Omental fat pad (tissue), 4 donors: ENCODE measurements at places on chromosomes 6 and 20.

- DNase-seq: no peak
Observed at GRCh38 chr6:7165890-7166267, 58.1 kb downstream of the RREB1 start.

DNA sequence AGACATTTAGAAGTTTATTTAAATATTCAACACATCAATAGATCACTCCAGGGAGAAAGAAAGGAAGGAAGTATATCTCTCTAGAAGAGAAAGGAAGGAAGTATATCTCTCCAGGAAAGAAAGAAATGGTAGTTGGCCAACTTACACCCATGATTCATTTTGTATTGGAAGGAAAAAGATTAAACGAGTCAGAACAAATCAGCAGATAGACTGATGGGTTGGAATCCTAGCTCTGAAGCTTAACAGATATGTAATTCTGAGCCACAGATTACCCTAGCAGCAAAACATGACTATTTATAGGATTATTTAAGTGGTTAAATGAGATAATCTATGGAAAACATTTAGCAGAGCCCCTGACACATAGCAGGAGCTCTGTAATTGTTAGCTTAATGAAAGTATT lies 27.1 kb downstream of the COL12A1 start:
- DNase-seq: no peak

DNA sequence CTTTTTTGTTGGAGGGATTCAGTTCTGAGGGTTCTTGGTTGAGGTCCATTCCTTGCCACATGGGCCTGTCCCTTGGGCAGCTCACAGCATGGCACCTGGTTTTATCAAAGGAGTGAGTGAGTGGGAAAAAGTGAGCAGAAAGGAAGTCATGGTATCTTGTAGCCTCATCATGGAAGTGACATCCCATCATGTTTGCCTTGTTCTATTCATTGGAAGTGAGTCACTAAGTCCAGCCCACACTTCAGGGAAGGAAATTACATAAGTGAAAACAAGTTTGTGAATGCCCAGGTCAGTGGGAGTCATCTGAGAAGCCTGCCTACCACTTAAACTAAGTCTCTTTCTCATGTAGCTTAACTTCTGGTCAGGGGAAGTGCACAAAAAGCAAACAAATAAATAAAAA lies 32.8 kb upstream of the ZNFX1 start:
- DNase-seq: no peak

DNA sequence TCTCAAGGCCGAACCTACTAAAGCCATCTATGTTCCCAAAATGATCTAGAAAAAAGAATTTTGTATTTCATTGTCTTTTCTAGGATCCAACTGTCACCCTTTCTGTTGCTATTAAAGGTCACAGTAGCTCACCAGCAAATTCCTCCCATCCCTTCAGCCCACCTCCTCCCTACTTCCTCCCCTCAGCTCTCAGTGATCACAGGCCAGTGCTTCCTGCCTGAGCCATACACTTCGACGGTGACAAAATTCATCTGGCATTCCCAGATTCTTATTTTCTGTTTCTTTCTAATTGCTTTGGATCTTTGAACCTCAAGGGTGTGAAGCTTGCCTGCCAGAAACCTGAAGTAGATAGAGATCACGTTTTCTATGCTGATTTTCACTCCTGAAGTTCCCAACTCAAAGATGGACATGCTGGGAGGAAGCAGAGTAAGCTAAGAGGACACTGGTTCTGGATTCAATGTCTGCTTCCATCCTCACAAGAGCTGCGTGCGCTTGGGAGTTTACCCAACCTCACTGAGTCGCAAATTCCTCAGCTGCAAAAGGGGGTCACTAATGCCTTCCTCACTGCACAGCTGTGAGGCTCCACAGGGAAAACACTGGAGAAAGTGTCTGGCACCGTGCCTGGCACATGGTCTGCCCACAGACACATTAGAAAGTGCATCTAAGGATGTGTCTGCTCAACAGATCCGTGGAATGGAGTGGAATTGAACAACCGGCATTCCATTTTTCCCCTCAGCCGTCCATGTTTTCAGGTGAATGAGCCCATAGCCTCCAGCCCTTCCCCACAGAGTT lies 34.5 kb downstream of the MDGA1 start:
- no peak for DNase-seq

- DNase-seq: no peak
Observed at GRCh38 chr6:128139519-128139918, 238.7 kb upstream of the THEMIS start.

- no peak for DNase-seq
Observed at GRCh38 chr20:40655451-40655850, 33.6 kb downstream of the MAFB start.

GRCh38 chr6:149380523-149380922 lies 19.5 kb upstream of the SUMO4 start:
- no peak for DNase-seq

DNA sequence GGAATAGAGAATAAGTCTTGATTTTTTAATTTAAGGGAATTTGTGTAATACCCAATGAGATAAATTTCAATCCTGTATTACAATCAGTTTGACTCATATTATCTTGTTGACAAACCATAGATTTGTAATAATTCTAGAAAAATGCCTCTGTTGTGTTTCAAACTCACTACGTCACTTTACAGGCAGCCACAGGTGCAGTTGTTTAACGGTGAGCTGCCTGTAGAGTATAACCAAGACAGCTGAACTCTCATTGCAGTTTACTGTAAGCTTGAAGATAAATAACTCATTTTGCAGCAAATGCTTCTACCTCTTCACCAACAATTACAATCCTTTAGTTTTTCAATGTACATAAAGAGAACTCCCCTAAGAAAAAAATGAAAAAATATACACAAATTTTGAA lies 114.3 kb downstream of the PRKN start:
- no peak for DNase-seq

DNA sequence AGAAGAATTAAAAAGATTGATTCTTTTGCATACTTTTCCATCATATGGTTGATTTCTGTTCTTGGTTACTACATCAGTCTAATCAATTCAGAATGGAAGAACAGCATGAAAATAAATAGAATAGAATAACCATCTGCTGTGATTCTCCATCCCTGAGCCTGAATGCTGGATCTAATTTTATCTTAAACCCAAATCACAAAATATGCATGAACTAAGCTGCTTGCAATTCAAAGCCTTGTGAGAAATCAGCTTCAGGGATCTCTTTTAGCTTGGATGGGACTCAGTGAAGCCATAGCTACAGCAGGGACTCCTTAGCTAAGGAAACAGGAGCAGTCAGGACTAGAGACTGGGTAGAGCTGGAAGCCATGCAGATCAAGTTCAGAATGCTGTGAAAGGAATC lies 74.1 kb downstream of the TPBG start:
- DNase-seq: no peak

DNA sequence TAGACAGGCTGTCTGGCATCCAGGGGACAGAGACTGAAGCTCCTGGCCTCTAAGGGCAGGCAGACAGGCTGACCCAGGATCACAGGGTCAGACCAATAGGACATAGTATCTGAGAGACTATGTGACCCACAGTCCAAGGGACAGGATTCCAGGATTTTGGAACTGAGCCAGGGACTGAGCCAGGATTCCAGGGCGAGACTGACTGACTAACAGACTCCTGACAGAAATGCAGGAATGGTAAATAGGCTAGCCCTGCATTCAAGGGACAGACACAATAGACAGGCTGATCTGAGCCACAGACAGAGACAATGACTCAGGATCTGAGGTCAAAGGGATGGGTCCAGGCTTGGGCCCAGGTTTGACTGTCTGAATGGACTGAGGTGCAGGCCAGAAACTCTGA lies 19.8 kb downstream of the XKR7 start:
- no peak for DNase-seq

GRCh38 chr6:47897247-47897646 lies 115.4 kb downstream of the OPN5 start:
- DNase-seq: no peak

- no peak for DNase-seq
Observed at GRCh38 chr20:19257865-19258264, 45.4 kb downstream of the SLC24A3 start.

DNA sequence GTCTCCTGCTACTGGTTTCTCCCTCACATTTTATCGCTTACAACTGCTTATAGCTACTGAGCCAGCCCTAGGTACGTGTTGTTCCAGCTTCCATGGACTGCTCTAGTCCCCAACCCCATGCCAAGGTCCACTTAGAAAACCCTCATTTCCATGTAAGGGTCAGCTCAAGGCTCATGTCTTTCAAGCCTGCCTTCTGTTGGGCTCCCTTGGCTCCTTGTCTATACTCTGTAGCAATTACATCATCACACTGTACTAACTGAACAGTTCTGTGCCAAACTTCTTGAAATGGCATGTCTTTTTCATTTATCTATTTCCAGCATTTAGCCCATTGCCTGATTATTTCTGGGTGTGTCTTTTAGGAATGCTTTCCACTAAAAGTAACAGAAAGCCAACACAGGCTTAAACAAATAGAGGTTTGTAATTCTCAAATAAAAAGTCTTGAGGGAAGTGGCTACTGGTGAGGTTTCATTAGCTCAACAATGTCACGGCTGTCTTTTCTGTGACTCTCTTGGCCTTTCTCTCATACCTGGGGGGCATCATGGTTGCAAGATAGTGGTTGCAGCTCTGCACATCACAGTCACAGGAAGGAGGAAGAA lies 317.6 kb downstream of the TPBG start:
- no peak for DNase-seq

DNA sequence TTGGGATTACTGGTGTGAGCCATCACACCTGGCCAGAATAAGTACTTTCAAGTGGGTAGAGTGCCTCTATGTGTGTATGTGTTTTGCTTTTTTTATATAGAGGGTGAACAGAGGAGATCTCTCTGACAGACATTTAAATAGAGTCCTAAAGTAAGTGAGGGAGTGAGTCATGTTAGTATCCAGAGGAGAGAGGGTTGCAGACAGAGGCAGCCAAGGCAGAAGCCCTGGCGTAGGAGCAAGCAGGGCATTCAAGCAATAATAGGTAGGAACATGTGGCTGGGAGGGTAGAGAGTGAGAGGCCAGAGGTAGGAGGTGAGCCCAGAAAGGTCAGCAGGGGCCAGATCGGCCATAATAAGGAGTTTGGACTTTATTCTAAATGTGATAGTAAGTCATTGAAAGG lies 48.9 kb downstream of the PHF20 start:
- DNase-seq: no peak

GRCh38 chr20:39070484-39071231 lies 108.5 kb downstream of the DHX35 start:
- DNase-seq: no peak

DNA sequence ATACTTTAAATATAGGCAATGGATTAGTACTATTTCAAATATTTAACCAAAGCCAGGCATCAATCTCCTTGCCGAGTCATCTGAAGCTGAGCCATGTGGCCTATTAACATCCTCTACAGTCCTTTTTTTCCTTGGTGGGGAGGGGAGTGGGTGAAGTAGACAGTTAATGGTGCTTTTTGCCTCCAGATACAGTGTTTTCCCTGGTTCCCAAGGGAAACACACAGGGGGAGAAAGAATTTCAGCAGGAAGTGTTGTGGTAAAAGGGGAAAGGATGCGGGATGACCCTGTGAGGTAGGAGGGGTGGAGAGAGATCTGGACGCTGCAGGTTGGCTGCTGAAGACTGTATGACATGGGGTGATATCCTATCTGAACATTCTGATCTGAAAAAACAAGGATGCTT lies 9.6 kb downstream of the CLDN20 start:
- no peak for DNase-seq

GRCh38 chr6:74256381-74256780 lies 560.4 kb downstream of the CD109 start:
- DNase-seq: no peak

GRCh38 chr6:52505726-52506409 lies 71.0 kb downstream of the TRAM2 start:
- no peak for DNase-seq

DNA sequence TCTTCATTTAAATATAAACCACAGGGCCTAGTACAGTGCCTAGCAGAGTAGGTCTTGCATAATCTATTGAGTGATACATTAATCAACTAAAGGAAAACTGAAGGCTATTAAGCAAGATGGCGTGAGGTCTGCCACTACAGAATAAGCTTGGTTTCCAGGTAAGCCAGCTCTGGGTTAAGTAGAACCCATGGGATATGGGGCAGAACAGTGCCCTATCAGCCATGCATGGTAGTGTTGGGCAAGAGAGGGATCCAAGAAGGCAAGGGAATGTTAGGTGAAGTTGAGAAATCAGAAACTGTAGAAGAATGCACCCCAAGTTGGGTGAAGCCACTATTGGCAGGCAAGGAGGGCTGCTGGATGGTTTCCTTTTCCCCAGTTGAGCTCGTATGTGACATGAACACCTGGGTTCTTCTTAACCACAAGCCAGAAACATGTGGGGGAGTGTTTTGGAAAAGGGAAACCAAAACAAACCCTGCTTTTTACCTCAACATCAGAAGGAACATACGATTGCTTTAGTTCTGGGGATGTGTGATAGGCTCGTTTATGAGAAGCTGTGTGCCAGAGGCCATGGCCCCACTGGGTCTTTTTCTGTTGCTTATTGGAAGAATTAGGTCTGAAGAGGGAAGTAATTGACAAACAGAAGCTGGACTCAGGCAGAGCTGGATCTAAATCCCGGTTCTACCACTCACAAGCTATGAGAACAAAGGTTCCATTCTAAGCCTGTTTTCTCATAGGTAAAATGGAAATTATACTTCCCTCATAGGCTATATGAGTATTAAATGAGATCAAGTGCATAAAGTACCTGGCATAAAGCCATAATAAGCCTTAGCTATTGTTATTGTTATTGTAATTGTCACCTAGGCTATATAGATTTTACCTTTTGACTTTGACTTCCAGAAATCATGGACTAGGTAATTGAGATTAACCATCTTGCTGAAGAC lies 33.5 kb downstream of the NEDD9 start:
- DNase-seq: no peak

DNA sequence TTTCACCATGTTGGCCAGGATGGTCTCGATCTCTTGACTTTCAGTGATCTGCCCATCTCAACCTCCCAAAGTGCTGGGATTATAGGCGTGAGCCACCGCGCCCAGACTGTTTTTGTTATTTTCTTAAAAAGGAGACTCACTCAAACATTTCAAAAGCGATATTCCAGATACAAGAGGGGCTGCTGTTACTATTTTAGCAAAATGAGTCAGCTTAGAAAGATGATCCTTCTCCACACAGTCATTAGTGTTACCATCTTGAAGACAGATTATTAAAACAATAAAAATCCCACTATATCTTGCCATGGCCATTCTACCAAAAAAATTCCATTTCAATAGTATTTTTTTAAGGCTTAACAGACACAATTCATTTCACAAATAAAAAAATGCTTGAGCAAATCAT lies 102.8 kb downstream of the PREP start:
- no peak for DNase-seq

- DNase-seq: peak; percentile 23
Observed at GRCh38 chr6:43993881-43994523, 133.2 kb downstream of the MRPL14 start.

- peak; percentile 32 for DNase-seq
Observed at GRCh38 chr6:34986845-34987246, 97.8 kb downstream of the ANKS1A start.

DNA sequence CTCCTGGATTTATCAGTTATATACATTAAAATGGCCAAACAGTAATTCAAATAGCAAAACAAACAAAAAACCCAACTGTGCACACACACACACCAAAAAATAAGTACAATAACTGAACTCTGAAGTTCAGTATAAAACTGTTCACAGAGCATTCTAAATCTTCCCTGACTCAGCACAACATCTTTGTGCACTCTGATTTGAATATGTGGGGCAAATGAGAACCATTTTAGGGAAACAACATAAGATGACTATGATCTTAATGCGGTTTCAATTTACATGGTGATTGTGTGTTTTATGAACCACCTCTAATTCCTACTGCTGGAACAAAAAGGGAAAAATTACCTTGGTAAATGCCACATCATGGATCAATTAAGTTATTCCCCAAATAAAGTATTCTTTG lies 41.7 kb downstream of the PLAGL1 start:
- no peak for DNase-seq
